ENCODE measurements at places on chromosomes 5 and 9.

- DNase-seq, result no peak
Observed at GRCh38 chr5:78287833-78288232, 6.7 kb downstream of the AP3B1 start.

DNA sequence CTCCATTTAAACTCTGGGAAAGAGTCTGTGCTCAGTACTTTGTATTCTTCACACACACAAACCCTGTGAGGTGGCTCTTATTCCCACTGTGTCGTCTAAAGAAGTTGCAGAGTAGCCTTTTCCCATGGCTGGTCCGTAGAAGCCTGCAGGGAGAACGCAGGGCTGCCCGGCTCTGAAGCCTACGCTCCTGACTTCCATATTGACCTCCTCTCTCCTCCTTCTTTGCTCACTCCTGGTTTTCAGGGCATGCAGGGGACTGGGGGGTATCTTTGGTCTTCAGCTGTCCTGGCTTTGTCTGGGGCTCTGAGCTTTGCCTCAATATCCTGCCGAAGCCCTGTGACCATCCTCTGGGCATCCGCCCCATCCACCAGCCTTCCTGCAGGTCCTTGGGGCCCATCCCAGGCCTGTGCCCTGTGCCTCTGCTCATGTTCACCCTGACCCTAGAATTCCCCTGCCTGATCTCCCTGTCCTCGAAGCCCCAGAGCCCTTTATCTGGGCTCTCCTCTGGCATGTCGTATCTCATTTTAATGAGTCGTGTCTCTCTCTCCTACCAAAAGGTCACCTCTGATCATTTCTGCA lies 83.8 kb upstream of the FSTL4 start:
- DNase-seq, result no peak

- DNase-seq, result no peak
Observed at GRCh38 chr5:84724181-84724580, 339.5 kb upstream of the EDIL3 start.

DNA sequence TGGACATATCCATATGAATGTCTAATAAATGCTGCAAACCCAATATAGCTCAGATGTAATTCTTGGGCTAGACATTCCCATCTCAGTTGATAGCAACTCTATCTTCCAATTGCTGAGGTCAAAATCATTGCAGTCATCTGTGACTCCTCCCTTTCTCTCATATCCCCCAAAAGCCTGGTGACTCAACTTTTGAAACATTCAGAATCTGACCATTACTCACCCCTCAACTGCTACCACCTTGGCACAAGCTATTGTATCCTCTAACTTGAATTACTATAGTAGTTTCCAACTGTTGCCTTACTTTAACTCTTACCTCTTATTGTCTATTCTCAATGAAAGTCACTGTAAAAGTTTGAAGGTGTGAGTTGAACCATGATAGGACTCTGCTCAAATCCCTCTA lies 600.1 kb upstream of the RGMB start:
- DNase-seq, result no peak

- no peak for DNase-seq
Observed at GRCh38 chr5:137565450-137565849, 66.3 kb upstream of the SPOCK1 start.

- no peak for DNase-seq
Observed at GRCh38 chr9:95772320-95773052, 103.0 kb upstream of the ERCC6L2 start.

GRCh38 chr9:128422783-128423150 lies 2.1 kb downstream of the CERCAM start:
- DNase-seq, result no peak

GRCh38 chr5:30390095-30390494 lies 803.4 kb upstream of the CDH6 start:
- no peak for DNase-seq

DNA sequence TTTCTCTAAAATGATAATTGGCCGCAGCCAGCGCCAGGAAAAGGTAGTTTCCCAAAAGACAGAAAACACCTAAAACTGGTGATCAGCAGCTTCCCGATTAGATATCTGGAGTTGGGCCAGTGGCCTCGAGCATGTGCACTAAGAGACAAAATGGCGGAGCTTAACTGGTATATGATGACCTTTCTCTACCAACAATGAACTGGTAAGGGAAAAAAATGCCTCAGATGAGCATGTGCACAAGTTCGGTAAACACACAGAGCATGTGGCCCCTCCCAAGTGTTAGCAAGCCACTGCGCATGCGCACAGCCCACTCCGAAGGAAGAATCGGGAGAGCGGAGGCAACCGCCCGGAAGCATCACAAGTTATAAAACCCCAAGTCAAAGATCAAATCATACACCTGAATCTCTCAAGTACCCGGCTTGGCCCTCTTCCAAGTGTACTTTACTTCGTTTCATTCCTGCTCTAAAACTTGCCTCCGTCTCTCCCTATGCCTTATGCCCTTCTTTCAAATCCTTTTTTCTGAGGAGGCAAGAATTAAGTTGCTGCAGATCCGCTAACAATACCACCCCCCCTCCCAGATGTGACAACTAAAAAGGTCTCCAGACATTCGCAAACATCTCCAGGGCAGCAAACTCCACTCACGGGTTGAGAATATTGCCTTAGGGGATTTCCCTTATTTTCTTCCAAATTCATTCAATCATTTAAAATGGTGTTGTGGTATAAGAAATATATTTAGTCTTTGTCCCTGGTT lies 15.0 kb upstream of the PTBP3 start:
- peak; percentile 75 for DNase-seq

DNA sequence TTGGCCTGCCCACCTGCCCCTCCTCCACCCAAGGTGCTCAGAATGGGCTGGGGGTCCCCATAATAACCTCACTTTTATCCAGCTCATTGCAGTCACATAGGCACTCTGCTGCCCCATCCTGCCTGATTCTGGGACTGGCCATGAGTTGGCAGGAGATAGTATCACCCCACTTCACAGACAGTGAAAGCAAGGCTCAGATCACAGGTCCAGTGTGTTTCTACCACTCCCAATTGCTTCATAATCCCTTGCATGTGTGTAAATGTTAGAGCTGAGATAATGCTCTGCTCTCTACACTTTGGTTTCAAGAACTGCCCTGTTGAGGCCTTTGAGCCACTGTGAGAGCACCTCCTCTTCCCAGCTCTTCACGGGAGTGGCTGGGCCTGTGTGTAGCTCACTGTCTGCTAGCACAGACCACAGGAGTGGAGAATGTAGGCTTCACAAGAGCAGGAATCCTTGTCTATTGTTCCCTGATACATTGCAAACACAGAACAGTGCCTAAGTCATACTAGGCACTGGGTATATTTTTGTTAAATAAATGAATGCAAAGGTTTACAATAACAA lies 8.4 kb downstream of the PCYOX1L start:
- no peak for DNase-seq

DNA sequence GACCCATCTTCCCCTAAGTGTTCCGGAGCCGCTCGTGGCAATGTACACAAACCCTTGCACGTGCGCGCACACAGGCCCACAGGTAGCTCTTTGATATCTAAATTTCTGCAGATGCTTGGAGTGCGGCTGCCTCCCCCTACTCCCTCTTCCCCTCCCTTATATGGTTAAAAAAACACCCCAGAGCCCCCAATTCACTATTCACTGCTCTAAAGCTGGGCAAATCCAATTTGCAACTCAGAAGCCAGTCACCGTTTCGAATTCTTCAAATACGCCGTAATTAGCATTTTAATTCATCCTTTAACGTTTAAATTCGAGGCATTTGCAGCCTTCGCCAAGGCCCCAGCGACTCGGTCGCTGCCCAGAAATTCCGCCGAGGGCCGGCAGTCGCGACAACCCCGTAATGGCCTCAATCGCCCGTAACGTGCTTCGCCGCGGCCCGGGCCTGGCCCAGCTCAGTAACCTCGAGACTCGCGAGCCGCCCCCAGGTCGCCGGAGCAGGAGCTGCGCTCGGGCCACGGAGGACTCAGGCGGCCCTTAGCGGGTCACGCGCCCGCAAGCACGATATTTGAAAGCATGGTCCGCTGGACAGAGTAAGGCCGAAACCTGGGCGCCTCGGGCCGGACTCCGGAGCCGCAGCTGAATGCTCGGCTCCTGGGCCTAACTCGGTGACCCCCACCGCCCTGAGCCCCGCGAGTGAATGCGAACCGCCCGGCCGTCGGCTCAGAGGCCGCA lies 1.3 kb downstream of the IRX2 start:
- no peak for DNase-seq

DNA sequence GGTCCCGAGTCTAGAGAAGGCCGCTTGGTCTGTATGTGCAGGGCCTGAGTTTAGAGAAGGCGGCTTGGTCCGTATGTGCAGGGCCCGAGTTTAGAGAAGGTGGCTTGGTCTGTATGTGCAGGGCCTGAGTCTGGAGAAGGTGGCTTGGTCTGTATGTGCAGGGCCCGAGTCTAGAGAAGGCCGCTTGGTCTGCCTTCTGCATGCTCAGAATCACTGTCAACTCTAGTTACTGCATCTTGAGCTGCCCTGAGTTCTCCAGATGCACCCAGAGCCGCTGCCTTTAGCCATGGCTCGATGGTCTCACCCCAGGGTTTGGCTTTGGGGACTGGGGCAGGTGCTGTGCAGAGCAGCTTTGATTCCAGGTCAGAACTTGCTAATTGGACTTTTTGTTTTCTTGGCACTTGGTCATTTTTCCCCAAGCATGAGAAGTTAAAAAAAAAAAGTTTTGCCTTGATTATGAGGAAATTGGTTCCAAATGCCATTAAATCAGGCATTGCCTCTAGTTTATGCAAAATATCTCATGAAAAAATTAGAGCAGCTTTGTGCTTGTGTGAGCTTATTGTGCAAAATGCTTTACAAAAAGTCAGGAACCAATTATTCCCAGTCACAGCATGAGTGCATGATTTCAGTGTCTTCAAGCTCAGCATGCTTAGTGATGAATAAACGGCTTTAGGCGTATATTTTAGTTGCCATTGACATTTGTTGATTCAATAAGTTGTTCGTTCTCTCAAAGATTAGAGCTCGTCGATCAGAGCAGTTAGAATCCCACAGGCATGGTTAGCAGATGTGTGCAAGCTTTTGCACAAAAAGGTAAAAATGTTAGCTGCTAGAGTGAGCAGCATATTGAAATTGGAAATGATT lies 25.4 kb upstream of the EXOC3 start:
- no peak for DNase-seq

DNA sequence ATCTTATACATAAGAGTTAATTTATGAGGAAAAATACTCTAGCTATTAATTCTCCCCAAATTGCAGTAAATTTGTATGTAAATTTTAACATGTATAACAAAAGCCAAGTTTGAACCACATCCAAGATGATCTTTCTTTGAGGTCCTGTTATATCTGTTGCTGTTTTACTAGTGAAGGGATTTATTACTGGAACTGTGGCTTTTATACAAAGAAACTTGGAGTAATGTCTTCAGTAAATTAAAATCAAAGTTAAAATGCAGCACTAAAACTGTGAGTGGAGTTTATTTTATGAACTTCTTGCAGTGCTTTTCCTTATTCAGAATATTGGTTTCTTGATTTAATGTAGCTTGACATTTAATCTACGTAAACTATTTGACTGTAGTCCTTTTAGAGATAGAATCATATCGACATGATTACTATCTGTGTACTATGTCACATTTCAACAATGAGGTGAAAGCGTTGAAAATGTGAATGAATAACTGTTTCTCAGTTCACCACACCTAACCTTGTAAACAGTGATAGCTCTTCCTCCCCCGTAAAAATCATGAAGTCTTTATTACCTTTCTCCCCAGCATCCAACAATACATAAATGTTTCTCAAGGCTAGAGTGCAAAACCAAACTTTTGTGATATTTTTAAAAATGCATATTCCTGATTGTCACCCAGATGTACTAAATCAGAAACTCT lies 53.2 kb upstream of the ISOC1 start:
- DNase-seq, result no peak

Data from GM12864 (cell line).